GM12865 (cell line): ENCODE measurements at places on chromosomes 7 and 10.

GRCh38 chr10:132920101-132920925, 22.1 kb downstream of the CFAP46 start:
- DNase-seq, result no peak

- DNase-seq, result no peak
These were observed 195.0 kb upstream of the SVIL start for GRCh38 chr10:29829776-29830175.

GRCh38 chr10:121627876-121628581, 29.8 kb upstream of the FGFR2 start:
- no peak for DNase-seq

DNA sequence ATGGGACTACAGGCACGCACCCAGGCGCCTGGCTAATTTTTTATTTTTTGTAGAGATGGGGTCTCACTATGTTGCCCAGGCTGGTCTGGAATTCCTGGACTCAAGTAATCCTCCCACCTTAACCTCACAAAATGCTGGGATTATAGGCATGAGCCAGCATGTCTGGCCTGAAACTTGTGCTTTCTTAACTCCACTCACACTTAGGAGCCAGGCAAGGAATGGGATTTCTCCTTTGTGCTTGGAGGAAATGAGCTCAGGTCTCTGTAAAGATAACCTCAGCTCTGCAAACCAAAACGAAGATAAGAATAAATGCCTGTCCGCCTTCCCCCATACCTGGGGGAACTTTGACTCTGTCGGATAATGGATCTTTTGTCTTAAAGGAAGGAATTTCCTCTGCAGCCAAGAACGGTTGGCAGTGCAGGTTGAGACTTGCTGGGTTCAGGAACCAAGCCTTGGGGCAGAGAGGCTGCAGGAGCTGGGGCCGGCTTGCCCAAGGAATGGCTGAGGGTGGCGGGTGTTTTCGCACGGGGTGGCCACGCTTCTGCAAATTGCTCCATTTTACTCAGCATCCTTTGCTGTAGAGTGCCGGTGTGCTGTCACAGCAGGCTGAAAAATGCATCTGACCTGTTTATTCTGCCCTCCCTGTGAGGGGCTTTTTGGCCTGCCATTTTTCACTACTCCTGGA, 174.2 kb downstream of the KIAA1217 start:
- no peak for DNase-seq
